ENCODE measurements at places on chromosomes 7 and 10. TPM values are rescaled to one million over a fixed set of nuclear protein-coding genes. Genes with fewer than 3 reads are reported as not detected.
A peak's percentile ranks its signal among the peaks of the same experiment; 100 is the strongest.

DNA sequence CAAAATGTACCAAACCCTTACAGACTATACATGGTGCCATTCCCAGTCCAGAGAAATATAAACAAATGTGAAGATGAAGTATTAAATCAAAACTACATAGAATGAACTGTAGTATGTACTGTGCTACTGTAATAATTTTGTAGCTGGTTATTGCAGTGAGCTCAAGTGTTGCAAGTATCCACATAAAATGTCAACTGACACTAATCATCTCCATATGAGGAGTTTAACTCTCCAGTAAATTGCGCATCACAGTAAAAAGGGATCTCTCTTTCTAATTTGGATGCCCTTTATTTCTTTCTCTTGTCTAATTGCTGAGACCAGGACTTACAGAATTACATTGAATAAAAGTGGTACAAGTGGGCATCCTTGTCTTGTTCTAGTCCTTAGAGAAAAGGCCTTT lies 165.5 kb downstream of the CPED1 start:
- H3K36me3 ChIP-seq: no peaks in the 10 kb centered on the region
- no peaks in the 10 kb centered on the region for H3K27me3 ChIP-seq
- H3K27ac ChIP-seq: no peak overlapping the region
- H3K4me3 ChIP-seq: no peak overlapping the region
- no peak for DNase-seq
- H3K4me1 ChIP-seq: no peaks in the 10 kb centered on the region

DNA sequence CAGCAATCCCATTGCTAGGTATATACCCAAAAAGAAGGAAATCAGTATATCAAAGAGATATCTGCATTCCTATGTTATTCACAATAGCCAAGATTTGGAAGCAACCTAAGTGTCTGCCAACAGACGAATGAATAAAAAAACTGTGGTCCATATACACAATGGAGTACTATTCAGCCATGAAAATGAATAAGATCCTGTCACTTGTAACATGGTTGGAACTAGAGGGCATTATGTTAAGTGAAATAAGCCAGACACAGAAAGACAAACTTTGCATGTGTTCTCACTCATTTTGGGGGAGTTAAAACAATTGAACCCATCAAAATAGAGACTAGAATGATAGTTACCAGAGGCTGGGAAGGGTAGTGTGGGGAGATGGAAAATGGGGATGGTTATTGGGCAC lies 323.5 kb upstream of the NFE2L3 start:
- no peaks in the 10 kb centered on the region for H3K27me3 ChIP-seq
- no peaks in the 10 kb centered on the region for H3K4me1 ChIP-seq
- no peaks in the 10 kb centered on the region for H3K36me3 ChIP-seq
- no peak overlapping the region for H3K4me3 ChIP-seq

DNA sequence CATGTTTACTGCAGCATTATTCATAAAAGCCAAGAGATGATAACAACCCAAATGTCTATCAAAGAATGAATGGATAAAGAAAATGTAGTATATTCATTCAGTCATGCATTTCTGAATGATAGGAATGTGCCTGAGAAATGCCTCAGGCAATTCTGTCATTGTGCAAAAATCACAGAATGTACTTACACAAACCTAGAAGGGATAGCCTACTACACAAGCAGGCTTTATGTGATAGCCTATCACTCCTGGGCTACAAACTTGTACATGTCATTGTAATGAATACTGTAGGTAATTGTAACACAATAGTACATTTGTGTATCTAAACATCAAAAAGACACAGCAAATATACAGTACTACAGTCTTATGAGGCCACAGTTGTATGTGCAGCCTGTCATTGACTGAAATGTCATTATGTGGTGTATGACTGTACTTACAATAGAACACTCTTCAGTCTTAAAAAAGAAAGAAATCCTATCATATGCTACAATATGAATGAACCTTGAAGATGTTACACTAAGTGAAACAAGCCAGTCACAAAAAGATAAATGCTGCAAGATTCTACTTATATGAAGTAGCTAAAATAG lies 141.8 kb upstream of the GPR22 start:
- no peaks in the 10 kb centered on the region for H3K36me3 ChIP-seq
- no peak overlapping the region for H3K27ac ChIP-seq
- no peaks in the 10 kb centered on the region for H3K27me3 ChIP-seq
- no peak overlapping the region for H3K4me3 ChIP-seq

GRCh38 chr10:22435650-22436049 lies 90.4 kb downstream of the SPAG6 start:
- H3K27me3 ChIP-seq: no peaks in the 10 kb centered on the region
- H3K4me1 ChIP-seq: peaks cover 10% of the 10 kb centered on the region
- DNase-seq: no peak
- H3K36me3 ChIP-seq: no peaks in the 10 kb centered on the region
- no peak overlapping the region for H3K4me3 ChIP-seq

DNA sequence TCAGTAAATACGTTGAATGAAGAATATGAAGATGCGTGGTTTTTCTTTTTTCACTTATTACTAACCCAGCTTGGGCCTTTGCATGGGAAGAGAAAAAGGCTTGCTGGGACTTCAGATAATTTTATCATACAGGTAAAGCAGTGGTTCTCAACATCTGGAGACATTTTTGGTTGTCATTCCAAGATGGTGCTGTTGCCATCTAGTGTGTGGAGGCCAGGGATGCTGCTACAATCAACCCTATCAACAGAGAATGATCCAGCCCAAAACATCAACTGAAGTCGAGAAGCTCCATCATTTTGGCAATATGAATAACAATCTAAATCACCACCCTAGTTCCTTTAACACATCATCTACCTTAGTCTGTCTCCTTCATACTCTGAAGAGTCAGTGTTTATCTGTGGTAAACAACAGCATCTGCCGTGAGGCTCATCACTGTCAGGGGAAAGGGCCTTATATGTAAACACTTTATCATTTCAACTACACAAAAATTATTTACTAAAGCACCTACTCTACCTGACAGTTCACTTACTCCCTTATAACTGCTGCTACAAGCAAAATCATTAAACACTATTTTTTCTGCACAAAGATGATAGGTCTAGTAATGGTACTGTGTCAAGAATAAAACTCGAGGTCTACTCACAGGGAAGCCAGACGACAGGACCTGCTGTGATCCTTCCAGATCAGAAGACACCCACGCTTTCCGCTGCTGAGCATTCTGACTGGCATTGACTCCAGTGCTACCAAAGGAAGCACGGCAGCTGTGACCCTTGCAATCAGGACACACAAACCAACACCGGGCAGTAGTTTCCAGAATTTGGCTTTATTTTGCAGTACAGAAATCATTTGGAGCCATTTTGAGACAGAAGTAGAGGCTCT lies 48.6 kb downstream of the GDI2 start:
- no peaks in the 10 kb centered on the region for H3K4me1 ChIP-seq
- peaks cover 21% of the 10 kb centered on the region for H3K36me3 ChIP-seq
- no peak overlapping the region for H3K4me3 ChIP-seq
- no peak for DNase-seq
- H3K27me3 ChIP-seq: no peaks in the 10 kb centered on the region

UNC5B gene
- 18.4 TPM for total RNA-seq

- peak; percentile 34 for DNase-seq
- H3K36me3 ChIP-seq: no peaks in the 10 kb centered on the region
- H3K4me1 ChIP-seq: no peaks in the 10 kb centered on the region
- no peak overlapping the region for H3K27ac ChIP-seq
- H3K4me3 ChIP-seq: no peak overlapping the region
Measured at GRCh38 chr7:28081016-28081415, 99.6 kb downstream of the JAZF1 start.

DNA sequence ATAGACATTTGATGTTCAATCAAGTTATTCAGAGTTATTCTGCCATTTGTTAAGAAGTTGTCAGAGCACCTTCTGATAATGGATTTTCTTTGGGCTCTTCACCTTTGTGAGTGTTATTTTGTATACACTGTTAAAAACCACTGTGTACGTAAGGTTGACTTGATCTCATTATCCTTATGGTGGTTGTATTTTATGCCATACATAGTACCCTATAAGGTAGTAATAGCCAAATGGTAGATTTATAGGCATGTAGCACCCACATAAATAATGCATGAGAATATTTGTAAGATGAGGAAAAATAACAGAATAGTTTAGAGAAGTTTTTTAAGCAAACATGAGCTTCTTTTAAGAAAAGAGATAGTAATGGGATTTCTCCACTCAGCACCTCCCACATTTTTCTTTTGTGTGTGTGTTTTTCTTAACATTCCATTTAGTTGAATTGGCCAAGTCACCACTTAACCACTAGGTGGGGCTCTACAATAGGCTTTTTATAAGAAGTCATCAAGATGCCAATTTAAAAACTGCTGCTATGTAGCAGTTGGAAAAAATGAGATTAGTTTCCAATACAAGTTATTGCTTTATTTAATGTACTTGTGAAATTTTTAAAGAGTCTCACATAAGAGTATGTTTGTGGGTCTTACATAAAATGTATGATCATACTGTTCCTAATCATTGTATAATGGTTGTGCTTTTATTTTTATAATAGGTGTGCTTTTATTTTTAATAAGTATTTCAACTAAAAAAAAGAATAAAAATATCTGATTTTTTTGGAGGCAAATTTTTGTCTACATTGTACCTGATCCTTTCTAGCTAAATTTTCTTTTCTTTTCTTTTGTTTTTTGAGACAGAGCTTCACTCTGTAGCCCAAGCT lies 41.1 kb upstream of the STMP1 start:
- H3K4me3 ChIP-seq: no peak overlapping the region
- H3K27me3 ChIP-seq: no peaks in the 10 kb centered on the region
- H3K4me1 ChIP-seq: no peaks in the 10 kb centered on the region
- peaks cover 3% of the 10 kb centered on the region for H3K36me3 ChIP-seq

Measured in colonic mucosa (tissue), 4 donors.